Parietal lobe (tissue), 2 donors: ENCODE measurements at places on chromosomes 16 and 17. TPM values are rescaled to one million over a fixed set of nuclear protein-coding genes. Genes with fewer than 3 reads are reported as not detected.

Gene GNG13
- total RNA-seq = not detected

Gene MYO18A
- 113 TPM for total RNA-seq

Gene EFCAB5
- total RNA-seq = 4.1 TPM

Gene SEPHS2
- 8.1 TPM for total RNA-seq

Gene KRTAP4-4
- not detected for total RNA-seq

Gene GJC1
- 109 TPM for total RNA-seq

Gene NOG
- 3.1 TPM for total RNA-seq
